ENCODE measurements at places on chromosomes 2 and 18.

- no peak for DNase-seq
Measured at GRCh38 chr2:177264209-177264692, 276 bp downstream of the NFE2L2 start.

GRCh38 chr2:178976351-178976750, 73.6 kb downstream of the CCDC141 start:
- DNase-seq = no peak

DNA sequence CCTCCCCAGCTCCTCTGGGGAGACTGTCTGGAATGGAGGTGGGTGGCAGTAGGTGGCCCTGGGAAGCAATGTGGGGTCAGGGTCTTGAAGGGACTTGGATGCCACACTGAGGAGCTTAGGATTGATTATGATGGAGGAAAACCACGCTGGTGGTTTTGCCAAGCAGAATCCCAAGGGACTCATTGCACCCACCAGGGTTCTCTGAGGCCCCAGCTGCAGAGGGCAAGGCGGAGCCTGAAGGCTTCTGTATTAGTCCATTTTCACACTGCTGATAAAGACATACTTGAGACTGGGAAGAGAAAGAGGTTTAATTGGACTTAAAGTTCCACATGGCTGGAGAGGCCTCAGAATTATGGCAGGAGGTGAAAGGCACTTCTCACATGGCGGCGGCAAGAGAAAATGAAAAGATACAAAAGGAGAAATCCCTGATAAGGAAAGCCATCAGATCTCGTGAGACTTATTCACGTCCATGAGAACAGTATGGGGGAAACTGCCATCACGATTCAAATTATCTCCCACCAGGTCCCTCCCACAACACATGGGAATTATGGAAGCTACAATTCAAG, 87.2 kb upstream of the YWHAQ start:
- DNase-seq = no peak

- no peak for DNase-seq
Measured at GRCh38 chr2:183592271-183592670, 468.0 kb downstream of the NUP35 start.

- DNase-seq = no peak
Measured at GRCh38 chr2:107776362-107776761, 50.3 kb upstream of the RGPD4 start.

GRCh38 chr2:24576617-24577016, 85.6 kb downstream of the NCOA1 start:
- DNase-seq = no peak

- no peak for DNase-seq
Measured at GRCh38 chr2:231037731-231038482, 584 bp downstream of the C2orf72 start.

DNA sequence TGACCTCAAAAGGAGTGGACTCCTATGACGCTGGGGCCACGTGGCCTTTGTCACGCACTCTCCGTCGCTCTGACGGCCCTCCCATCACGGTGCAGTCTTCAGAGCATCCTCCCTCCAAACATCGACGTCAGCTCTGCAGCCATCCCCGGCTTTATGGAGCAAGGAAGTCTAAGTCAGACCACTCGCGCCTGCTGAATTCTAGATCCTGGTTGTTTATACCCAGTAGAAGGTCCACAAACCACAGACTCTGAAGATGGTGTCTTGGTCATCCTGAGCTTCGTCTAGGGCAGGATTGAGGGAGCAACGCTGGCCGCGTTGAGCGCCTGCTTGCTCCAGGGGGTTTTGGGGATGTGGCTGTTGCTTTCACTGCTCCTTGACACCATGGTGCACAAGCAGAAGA, 228.0 kb upstream of the SALL3 start:
- no peak for DNase-seq

GRCh38 chr2:575030-575726, 102.0 kb downstream of the TMEM18 start:
- DNase-seq = no peak

- no peak for DNase-seq
Measured at GRCh38 chr2:16494836-16495508, 170.7 kb downstream of the CYRIA start.

- DNase-seq = no peak
Measured at GRCh38 chr18:48771641-48772375, 179.0 kb downstream of the SMAD7 start.

DNA sequence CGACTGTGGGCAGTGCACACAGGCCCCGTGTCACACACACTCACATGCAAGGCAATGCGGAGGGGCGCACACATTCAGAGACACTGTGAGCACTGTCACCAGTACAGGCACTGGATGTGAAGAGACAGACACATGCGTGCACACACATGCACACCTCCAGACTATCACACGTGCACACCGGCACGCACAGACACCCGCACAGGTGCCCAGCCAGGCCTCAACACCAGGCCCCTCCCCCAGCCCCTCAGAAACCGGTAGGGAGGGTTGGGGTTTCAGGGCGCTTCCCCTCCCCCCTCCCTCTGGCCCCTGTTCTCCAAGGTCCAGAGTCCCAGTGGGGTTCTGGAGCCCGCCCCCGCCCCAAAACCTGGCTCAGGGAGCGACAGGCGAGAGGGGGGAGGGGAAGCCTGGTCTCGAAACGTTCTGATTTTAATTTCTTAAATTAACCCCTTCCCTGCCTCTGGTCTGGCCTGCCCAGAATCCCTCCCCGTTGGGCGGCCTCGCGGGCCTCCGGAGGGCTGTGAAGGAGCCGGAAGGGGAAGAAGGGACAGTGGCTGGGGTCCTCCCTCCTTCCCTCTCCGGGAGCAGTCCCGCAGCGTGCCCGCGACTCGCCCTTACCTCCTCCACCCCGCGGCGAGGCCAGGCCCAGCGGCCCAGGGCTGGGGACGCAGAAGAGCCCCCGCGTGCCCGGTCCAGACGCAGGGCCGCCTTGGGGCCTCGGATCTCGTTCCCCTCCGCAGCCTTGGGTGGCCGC, 558 bp downstream of the FBXO41 start:
- no peak for DNase-seq

DNA sequence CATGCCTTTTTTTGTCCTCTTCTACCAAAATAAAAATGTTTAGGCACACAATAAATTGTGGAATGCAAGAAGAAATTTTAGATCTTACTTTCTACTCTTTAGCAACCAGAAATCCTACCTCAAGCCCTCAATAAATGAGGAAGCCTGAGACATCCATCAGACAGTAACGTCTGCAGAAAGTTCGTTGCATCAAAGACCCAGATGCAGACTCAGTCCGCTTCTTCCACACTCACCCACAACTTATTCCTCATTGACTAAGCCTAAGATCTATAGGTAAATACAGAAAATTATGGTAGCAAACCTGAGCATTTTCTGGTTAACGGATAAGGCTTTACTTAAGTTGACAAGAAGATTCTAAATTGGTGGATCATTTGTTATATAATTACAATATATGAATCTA, 579.4 kb upstream of the ID2 start:
- no peak for DNase-seq
